ENCODE measurements at places on chromosomes 3 and 15.

DNA sequence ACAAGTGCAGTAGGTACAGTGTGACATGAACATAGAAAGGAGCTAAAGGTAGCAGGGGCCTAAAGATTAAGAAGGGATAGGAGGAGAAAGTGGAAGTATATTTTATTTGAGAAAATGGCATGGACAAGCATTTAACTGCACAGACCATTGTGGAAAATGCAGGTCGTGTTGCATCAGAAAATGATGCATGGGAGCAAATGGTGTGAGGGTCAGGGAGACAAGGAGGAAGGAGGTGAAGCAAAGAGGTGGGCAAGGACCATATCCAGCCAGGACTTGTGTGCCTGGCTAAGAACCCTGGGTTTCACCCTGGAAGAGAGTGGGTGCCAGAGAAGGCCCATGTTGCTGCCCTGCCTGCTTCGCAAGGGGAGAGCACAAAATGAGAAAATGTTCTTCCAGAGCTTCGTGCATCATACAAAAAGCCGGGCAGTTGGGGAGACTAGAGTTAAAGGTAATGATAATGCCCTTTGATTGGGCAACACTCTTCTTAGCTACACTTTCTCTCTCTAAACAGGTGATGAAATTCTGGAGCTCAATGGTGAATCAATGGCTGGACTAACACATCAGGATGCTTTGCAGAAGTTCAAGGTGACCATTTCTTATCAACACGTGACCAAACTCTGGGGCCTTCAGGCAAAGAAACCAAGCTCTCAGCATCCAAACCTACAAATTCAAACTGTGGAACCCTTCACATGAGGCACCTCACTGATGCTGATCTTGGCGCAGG lies 45.5 kb downstream of the STARD5 start:
- DNase-seq = no peak

DNA sequence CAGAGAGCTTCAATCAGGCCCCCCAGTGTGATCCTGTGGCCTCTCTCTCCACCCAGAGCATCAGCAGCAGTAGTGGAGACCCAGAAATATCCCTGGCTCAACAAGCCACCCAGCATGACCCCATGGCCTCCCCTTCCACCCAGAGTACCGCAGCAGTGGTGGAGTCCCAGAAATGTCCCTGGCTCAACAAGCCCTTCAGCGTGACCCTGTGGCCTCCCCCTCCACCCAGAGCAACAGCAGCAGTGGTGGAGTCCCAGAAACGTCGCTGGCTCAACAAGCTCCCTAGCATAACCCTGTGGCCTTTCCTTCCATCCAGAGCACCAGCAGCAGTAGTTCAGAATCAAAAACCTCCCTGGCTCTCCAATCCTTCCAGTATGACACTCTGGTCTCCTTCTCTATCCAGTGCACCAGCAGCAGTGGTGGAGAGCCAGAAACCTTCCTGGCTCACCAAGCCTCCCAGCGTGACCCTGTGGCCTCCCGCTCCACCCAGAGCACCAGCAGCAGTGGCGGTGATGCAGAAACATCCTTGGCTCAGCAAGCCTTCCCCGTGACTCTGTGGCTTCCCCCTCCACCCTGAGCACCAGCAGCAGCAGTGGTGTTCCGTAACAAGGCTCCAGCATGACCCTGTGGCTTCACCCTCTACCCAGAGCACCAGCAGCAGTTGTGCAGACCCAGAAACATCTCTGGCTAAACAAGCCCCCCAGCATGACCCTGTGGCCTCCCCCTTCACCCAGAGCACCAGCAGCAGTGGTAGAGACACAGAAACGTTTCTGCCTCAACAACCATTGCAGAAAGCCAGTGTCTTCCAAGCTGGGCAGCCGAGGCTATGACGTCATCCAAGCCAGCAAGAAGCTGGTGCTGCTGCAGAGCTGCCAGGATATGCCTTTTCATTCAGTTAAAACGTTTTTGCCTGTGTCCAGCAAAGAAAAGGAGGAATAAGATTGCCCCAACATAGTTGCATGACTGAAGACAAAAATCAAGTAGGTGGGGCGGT lies 61.3 kb upstream of the TAMM41 start:
- DNase-seq = no peak

GRCh38 chr3:153209596-153209995 lies 47.6 kb downstream of the RAP2B start:
- no peak for DNase-seq

DNA sequence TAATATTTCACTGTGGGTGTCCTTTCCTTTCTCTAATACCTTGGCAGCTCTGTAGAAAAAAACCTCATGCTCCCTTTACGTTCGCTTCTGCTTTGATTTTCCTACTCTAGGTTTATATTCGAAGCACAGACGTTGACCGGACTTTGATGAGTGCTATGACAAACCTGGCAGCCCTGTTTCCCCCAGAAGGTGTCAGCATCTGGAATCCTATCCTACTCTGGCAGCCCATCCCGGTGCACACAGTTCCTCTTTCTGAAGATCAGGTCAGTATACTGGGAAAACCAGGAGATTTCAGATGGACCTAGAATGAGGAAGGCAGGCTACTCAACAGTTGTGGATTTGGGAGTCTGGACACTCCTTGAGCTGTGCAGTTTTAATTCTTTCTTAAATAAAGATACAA lies 14.9 kb downstream of the ACP3 start:
- DNase-seq = no peak

DNA sequence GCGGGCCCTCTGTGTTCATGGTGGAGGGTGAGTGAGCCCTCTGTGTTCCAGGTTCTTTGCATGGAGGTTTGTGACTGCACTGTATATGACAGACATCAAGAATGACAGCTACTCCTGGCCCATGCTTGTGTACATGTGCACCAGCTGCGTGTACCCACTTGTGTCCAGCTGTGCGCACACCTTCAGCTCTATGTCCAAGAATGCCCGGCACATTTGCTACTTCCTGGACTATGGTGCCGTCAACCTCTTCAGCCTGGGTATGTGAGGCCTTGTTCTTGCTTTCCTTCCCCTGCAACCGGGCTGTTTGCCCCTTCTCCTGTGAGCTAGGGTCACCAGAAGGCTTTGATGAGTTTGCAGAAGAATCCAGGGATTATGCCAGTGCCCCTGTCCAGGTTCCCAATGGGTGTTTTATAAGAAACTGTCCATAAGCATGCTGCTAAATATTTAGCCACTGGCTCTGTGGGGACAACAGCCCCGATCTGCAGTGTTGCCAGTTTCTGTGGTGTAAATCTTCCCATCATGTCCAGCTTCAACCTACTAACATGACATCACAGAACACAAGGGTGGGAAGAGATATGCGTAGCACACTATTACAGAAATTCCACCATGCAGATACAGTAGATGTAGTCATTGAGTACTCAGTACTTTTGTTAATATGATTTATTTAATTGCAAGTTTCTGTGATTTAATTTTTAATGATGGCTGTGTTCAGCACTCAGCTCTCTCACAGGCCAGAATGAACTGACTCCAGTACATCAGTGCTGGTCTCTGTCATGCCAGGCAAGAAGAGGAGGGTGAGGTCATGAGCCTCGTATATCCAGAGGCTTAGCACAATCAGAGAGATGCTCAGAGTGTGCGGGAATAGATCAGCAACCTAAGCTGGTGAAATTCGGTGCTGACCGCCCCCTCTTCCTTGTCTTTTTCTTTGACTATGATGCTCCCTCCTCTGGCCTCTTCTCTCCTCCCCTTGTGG lies 29.2 kb upstream of the KIF23 start:
- no peak for DNase-seq

DNA sequence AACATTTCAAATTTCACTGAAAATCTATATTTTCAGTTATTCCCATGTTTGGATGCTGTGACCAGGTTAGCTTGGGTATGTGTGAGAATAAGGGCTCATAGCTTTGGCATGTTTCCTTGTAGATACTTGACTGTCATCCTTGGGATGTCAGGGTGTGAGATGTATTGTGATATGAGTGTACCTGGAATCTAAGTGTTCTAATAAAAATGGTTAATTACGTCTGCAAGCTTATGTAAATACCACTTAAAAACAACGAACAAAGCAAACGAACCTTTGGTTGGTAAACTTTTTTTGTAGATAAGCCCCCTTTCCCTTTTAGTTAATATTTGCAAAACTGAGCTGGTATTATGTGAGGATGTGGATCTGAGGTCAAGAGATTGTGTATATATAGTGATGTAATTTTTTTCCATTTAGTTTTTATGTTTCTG lies 63.5 kb downstream of the FNDC3B start:
- no peak for DNase-seq

- DNase-seq = peak; percentile 70
Observed at GRCh38 chr3:58237941-58238681, 519 bp downstream of the ABHD6 start.

DNA sequence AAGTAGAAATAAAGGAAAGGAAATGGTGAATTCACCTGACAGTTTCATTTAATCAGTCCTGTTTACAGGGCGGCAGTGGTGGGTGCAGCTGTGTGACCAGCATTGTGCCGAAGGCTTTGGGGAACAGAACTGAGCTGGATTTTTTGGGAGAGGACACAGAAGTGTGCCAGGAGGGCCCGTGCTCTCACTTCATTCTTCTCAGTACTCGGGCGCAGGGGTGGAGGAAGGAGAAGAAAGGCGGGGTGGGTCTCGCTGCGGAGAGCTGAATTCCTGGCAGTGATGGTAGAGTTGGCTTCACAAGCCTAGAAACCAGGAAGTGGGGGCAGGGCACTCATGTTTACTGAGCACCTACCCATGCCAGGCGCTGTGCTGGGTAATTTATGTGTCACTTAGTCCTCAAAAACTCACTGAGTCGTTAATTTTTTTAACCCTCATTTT lies 64.6 kb downstream of the CRTC3 start:
- DNase-seq = no peak

GRCh38 chr15:69852482-69852881 lies 245.2 kb downstream of the TLE3 start:
- no peak for DNase-seq

DNA sequence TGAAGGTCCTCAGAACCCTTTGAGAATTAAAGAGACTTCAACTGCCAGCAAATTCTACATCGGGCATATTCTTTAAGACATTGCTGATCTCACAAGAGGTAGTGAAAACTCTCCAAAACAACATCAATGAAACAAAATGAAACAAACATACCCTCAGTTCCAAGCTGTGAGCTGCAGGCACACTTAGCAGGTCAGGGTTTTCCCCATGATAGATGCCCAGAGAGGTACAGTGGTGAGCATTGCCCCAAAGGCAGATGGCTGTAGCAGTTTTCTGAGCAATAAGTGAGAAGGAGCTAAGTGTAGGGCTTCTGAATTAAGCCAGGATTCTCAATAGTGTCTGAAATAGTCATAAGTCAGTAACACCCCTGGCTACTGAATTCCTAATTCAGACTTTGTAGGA lies 96.1 kb upstream of the TSEN2 start:
- DNase-seq = no peak

- no peak for DNase-seq
Observed at GRCh38 chr3:196631682-196632045, 7.8 kb upstream of the NRROS start.

DNA sequence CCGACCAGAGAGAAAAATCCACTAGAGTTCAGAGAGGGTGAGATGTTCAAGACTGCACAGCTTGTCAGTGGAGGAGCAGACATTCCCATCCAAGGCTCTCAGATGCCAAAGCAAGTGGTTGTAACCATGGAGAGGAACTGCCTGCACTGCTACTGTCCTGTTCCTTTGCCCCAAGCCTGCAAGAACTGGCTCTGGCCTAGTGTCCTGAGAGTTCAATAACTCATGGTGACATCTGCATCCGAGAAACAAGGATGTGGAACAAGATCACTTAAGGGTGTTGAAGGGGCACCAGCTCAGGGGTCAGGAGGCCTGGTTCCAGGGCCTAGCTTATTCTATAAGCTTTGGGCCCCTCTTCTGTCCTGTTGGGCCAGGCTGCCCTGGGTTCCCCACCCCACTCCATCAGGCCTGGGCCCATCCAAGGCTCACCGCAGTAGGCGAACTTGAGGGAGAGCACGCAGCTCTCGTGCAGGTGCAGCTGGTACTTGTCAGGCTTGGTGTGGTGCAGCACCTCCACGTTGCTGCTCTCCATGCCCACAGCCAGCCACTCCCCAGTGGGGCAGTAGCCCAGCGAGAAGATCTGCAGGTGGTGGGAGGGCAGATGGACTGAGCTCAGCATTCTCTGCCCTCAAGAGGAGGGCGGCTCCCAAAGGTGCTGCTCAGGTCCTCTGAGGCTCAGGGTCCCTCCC lies 45.6 kb downstream of the TLE3 start:
- no peak for DNase-seq

DNA sequence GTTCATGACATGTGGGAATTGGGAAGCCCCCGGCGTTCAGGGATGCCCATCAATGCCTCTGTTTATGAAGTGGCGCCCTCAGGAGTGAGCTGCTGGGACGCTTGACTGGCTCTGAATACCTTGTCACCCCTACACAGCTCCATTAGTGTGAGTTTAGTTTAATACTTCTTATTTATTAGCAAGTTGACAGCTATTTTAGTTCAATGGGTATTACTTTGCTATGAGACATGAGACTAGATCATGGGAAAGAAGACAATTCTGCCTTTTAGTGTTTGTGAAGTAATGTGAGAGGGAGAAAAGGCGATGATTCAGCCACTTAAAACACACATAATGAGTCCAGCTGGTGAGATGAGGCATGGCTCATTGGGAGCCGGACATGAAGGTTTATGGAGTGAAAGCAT lies 678.5 kb downstream of the NR2F2 start:
- no peak for DNase-seq

GRCh38 chr15:29668120-29668602 lies 154.1 kb downstream of the TJP1 start:
- peak; percentile 81 for DNase-seq

- no peak for DNase-seq
Observed at GRCh38 chr15:44038755-44039191, 156.3 kb downstream of the FRMD5 start.

DNA sequence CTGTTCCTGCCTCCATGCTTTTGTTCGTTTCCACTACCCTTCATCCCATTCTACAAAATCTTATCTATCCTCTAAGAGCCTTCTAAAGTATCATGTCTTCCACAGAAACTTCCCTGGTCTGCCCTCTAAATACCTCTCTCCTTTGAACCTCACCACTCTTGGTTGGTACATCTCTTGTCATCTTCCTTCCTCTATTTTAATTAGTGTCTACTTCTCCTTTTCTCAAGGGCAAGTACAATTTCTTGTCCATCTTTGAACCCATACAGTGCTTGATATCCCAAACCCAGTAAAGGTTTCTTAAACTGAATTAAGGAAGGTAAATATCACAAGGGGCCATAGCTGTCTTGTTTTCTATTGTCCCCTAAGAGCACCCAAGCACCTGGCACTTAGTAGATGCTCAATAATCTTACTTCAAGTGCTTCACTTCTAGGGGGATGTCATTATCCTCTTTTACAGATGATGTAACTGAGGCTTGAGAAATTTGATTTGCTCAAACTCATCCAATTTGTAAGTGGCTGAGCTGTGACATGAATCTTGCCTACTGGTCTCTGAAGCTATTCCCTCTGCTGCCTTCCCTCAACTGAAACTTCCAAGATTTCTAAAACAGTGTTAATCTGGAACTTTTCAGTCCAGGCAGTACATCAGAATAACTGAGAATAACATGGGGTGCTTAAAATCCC lies 2.6 kb upstream of the DAPK2 start:
- no peak for DNase-seq

GRCh38 chr3:155184011-155184410 lies 103.9 kb downstream of the MME start:
- DNase-seq = no peak

GRCh38 chr15:71125831-71126450 lies 10.7 kb downstream of the THSD4 start:
- DNase-seq = no peak
